Stimulated activated CD8-positive, alpha-beta memory T cell treated with anti-CD3 and anti-CD28 coated beads, Interleukin-15, amount 100 ng/mL, for 24 hours (primary cell): ENCODE measurements at places on chromosomes 4 and X.

DNA sequence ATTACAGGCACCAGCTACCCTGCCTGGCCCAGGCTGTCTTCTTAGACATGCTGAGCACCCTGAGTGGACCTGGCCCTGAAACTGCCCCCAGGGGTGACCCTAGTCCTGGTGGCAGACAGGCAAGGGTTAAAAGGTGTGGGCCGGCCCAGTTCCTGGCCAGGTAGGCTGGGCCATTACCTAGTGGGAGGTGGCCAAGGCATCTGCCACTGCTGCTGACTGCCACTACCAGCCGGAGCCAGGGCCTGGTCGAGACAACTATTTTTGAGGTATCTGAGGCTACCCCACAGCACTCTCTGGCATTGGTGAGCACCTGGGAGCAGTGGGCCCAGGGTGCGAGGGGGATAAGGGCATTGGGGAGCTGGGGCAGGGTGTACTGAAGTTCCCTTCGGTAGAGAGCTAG lies at the start of gene CCDC120:
TSS of gene CCDC120 (plus strand) at position 206 of the 400 bp plus-strand sequence. CDS start 3,043 bp downstream, outside the sequence.
- DNase-seq, result no peak

DNA sequence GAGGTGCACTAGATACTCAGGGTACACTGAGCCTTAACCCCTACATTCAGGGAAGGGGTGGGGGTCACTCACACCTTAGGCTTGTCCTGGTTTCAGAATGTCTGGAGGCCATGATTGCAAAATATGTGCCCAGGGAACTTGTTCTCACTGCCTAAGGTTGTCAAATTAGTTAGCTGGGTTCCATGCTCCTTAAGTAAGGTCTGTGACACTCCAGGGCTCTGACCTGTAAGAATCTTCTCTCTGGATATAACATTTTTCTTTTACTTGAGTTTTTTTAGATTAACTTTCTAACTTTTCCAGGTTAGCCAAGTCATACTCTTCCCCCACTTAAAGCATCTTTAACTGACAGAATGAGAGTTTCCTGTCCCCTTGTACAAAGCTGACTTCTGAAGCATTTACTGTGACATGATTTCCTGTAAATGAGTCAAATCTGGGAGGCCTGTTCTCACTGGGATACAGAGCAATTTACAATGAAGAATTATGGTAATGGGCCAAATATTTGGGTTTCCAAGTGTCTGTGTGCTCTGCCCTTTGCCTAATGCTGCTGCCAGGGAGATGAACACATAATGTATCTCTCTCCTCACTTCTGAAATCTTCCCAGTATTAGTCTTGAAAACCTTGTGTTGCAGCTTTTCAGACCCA lies 101.7 kb downstream of the GATB start:
- no peak for DNase-seq

DNA sequence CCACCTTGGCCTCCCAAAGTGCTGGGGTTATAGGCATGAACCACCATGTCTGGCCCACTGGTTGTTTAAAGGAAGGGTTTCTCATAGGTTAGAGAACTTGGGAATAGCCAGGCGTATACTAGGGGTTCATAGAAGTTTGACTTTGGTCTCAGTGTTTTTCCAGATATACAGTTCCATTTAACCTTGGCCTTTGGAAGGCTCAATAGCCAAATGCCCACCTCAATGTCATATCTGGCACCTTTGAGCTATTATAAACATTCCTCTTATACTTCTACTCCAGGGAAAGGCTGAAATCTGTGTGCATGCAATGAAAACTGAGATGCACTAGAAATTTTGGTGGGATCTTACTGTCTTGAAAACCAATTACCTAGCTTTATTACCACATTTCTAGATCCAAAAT lies 47.5 kb upstream of the PROM1 start:
- no peak for DNase-seq

DNA sequence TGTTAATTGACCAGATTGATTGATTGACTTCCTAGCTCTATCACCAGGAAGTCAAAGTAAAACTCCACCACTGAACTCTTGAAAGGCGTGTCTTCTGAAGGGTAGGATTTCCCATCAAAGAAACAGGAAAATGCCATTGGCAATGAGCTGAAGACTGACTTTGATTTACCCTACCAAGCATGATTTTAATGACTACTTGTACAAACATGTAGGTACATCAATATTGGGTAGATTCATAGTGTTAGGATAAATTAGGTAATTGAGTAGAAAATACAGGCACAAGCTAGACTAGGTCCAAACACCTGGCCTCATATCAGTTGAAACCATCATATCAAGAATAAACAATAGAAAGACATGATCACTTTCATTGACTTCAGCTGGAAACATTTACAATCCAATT lies 53.2 kb upstream of the ATXN3L start:
- DNase-seq, result no peak

DNA sequence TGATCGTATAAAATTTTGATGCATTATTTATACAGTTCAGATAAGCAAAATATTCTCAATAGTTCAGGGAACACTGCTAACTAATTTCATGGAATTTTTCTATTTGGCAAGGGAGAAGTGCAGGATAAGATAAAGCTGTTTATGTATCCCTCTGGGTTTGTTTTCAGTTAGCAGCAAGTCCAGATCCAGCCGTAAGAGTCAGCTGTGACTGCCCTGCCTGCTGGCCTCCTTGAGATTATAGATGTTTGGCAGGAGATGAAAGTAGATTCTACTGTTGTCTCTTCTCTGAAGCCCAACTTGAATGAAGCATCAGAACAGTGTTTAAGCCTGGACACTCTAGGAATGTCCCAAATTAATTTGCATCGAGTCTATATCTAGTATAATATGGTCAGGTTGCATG lies 29.5 kb downstream of the ANTXR2 start:
- DNase-seq, result no peak

DNA sequence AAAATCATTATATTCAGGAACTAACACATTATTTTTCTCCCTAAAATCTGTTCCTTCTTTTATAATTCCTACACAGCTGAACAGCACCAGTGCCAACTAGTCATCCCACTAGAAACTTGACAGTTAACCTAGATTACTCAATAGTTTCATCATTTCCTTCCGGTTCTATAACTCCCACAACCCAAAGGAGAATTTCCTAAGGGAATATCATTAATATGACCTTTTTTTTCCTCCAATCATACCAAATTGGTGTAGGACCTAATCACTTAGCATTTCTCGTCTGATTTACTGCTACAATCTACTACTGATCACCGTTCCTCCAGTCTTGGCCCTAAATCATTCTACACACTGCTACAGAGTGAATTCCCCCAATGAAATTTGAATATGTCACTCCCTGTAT lies 45.9 kb downstream of the WDFY3 start:
- no peak for DNase-seq

GRCh38 chr4:41135801-41136200 lies 78.5 kb downstream of the APBB2 start:
- DNase-seq, result no peak

GRCh38 chr4:119025420-119025819 lies 110.2 kb upstream of the MYOZ2 start:
- DNase-seq, result no peak

- DNase-seq, result no peak
Observed at GRCh38 chr4:86981789-86982188, 47.0 kb downstream of the AFF1 start.

DNA sequence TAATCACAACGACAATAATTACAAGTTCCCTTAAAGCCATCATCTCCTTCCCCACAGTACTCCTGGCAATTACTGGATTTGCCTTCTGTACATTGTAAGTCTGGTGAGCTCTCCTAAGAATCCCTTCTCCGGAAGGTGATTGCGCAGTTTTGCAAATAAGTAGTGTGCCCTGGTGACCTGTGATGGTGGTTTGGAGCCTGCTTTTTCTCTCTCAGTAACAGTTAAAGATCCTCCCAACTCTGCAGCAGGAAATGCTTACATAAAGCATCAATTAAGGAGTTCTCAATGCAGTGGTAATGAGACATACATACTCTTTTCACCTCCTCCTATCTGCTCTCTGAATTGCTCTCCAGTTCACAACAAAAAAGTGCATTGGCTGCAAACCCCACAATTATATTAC lies 159.7 kb downstream of the SH2D1A start:
- DNase-seq, result no peak

GRCh38 chr4:33162122-33162521 lies 2442.0 kb downstream of the PCDH7 start:
- DNase-seq, result no peak

DNA sequence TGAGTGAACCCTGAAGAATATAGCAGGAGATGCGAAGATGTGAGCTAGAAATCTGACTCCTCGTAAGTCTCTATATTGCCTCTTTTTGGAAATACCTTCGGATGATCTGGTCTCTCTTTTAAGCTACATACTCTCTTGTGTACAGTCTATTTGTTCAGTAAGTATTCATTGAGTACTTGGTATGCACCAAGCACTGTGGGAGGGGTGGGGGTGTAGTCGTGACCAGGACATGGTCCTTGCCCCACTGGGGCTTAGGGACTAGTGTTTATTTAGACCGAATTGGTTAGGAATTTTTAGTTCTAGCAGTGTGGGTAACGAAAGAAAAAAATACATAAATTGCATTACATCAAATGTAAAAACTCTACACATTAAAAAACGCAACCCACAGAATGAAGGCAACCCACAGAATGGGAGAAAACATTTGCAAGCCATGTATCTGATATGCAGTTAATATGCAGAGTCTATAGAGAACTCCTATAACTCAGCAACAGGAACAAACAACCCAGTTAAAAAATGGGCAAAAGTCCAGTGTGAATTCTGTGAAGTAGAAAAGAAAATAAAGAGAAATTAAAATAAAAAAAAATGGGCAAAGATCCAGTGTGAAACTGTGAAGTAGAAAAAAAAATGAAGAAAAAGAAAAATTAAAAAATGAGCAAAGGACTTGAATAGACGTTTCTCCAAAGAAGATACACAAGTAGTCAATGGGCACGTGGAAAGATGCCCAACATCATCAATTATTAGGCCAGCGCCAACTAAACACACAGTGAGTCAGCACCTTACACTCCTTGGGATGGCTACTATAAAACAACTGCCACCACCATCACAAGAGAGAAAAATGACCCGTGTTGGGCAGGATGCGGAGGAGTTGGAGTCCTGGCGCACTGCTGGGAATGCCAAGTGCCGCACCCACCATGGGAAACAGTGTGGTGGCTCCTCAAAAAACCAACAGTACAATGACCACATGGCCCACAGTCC lies 43.8 kb downstream of the RGS12 start:
- DNase-seq, result no peak

- DNase-seq, result no peak
Observed at GRCh38 chrX:10064736-10065135, 92.0 kb upstream of the CLCN4 start.

DNA sequence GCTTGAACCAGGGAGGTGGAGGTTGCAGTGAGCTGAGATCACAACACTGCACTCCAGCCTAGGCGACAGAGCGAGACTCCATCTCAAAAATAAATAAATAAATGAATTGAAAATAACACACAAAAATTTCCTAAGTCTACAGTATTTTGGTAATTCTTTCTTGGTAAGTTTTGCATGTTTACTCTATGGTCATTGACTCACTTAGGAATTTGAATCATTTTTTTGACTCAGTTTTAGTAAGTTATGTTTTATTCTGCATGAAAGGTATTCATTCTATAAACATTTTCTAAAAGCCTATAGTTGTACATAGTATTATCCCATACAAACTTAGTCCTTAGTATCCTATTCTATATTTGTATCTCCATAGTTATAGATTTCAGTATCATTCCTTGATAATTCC lies 772.9 kb upstream of the SLIT2 start:
- DNase-seq, result no peak

DNA sequence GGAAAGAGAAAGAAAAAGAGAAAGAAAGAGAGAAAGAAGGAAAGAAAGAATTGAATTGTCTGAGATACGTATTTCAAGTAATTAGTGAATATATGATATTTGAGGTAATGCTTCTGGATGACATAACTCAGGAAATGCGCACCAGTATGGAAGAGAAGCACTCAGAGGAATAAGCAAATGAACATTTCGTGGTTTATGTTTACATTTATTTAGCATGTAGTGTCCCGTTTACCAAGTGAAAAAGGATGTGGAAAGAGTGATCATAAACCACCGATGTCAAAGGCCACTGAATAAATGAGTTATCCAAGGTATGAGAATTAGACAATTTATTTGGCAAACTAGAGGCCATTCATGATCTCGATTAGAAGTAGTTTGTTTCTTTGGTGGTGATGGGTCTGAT lies 200.4 kb downstream of the ARAP2 start:
- no peak for DNase-seq

GRCh38 chr4:158766434-158767044 lies 2.3 kb upstream of the FNIP2 start:
- DNase-seq, result no peak

GRCh38 chrX:130645955-130646583 lies 244.3 kb downstream of the RBMX2 start:
- DNase-seq, result no peak

DNA sequence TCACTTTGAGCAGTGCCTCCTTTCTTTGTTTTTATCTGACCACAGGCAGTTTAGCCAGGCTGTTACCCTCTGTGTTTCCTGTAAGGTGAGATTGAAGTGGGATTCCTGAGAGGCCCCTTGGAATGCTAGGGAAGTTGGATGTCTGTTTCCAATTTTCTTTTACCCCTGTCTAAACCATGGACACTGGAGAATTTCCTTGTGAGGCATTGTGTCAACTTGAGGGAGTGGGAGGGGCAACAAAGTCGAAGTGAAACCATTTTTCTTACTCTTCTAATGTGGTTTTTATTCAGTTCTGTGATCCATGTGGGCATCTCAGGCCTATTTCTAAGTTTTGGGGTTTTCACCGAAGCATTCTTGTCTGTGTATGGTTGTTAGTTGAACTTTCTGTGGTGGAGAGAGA lies 296.1 kb upstream of the UGT8 start:
- DNase-seq, result no peak

- no peak for DNase-seq
Observed at GRCh38 chr4:36285784-36286480, 4.5 kb downstream of the DTHD1 start.

GRCh38 chrX:12378253-12378652 lies 240.0 kb downstream of the FRMPD4 start:
- no peak for DNase-seq

DNA sequence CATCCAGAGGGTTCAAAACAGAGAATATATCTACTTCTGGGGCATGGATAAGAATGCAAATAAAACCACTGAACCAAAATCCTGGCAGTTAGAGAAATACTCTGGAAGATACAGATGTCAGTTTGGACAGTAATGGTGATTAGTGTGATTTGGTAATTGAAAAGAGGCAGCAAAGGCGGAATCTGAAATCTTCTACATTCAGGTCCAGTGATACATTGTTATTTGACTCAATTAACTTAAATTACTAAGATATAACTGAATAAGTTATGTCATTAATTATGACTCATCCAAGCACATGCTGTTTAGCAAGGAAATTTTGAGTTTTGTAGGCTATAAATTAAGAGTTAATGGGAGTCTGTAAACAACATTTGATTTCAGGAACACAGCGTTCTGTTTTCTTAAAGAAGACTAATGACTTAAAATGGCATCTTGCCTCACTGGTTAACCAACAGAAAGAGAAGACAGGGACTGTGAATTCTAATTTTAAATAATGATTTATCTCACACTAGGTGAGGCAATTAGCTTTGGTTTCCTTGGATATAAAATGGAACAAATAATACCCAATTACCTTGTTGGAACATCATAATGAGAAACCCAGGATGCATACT lies 937.1 kb downstream of the PDHA2 start:
- no peak for DNase-seq
